ENCODE measurements at places on chromosomes 12 and 14.
A peak's percentile ranks its signal among the peaks of the same experiment; 100 is the strongest.

- no peak for DNase-seq
Measured at GRCh38 chr12:68335462-68335861, 3.3 kb upstream of the MDM1 start.

- DNase-seq: no peak
Measured at GRCh38 chr12:102806592-102806991, 110.5 kb downstream of the PAH start.

DNA sequence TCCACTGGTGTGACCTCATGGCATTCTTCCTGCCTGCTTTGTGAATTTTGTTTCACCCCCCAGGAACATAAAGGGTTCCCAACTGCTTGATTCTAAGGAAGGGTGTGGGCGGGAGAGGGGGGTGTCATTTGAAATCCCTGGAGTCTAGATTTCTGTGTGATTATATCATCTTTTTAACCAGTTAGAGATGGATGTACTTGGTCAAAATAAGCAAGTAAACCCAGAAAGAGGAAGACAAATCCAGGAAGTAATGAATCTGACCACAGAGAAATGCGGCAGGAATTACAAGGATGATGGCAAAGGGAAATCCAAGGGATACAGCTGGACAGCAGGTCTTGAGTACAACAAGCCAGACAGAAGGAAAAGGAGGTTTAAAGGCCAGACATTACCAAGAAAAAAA lies 38.9 kb downstream of the DMAC2L start:
- no peak for DNase-seq

- DNase-seq: no peak
Measured at GRCh38 chr14:39203659-39204606, 28.9 kb downstream of the PNN start.

- peak; percentile 72 for DNase-seq
Measured at GRCh38 chr14:91078095-91078737, 17.8 kb upstream of the RPS6KA5 start.

DNA sequence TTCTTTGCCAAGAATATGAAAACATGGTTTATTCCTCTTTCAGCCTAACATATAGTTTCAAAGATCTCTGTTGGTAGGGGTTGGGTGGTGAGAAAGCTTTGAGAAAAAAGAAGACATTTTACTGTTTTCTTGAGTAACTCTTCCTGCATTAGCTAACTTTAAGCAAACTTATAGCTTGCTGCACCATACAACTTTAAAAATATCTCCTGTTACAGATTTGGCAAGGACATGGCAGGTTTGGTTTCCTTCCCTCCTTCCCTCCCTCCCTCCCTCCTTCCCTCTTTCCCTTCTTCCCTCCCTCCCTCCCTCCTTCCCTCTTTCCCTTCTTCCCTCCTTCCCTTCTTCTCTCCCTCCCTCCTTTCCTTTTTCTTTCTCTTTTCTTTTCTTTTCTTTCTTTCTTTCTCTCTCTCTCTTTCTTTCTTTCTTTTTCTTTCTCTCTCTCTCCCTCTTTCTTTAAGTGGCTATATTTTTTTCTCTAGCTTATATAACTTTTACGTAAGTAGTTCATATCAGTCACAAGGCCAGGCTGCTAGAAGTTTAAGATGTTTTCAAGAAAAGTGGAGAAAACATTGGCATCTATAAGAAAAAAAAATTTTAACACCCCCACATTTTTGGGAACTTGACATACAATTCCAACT lies 26.0 kb upstream of the ANO6 start:
- DNase-seq: no peak

DNA sequence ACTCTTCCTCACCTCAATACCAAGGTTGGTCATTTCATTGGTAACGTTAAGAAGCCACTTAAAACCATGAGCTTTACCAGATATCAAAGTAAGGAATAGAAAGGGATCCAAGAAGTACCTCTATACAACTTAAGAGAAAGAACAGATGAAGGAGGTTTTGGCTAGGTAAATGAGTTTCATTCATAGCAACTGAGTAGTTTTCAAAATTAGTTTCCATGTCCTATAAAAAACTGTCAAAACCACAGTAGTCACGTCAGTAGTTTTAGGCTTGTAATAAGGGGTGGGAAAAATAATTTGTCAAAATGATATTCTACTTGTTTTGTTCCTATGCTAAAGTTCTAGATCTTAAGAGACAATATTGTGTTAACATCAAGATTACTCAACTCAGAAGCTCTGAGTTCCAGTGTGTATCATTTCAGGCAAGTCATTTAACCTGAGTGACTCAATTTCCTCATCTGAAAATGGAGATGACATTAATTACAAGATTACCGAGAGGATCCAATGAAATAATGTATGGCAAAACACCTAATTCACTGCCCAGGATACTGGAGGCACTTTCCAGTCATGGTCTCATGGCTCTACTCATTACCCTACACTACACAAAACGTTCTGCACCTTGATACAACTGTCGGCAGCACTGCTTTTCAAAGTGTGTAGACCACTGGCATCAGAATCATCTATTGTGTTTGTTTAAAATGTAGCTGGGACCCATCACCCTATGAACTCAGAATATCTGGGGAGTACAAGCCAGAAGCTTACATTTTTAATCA lies 24.1 kb upstream of the SLC6A13 start:
- no peak for DNase-seq

GRCh38 chr14:29165431-29165830 lies 398.8 kb downstream of the FOXG1 start:
- DNase-seq: no peak

GRCh38 chr12:57008178-57008577 lies 1.8 kb upstream of the ZBTB39 start:
- peak; percentile 60 for DNase-seq

DNA sequence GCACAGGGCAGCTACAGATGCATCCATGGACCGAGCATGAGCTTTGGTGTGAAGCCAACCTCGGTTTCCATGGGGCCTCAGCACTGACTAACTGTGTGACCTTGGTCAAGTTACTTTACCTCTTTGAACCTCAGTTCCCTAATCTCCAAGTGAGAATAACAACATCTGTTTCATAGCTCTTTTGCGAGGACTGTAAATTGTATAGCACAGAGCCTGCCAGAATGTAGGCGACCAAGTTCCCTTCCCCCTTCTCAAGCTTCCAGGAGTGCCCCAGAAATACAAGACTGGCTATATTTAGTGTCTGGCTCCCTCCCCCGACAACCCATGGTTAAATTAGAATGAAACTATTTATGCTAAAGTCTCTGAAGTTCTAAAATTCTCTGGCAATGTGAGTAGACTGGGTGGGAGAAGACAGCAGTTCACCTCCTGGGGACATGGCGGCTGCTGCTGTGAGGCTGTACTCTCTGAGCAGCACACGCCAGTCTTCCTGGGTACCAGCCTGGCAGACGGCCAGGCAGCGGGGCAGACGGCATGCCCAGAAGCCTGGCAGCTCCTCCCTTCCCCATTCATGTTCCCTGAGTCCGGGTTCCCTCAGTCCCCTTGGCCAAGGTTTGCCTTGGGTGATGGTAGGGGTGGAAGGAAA lies 22.0 kb upstream of the TMED10 start:
- DNase-seq: no peak

GRCh38 chr14:96852823-96853422 lies 55.7 kb downstream of the VRK1 start:
- DNase-seq: peak; percentile 4

DNA sequence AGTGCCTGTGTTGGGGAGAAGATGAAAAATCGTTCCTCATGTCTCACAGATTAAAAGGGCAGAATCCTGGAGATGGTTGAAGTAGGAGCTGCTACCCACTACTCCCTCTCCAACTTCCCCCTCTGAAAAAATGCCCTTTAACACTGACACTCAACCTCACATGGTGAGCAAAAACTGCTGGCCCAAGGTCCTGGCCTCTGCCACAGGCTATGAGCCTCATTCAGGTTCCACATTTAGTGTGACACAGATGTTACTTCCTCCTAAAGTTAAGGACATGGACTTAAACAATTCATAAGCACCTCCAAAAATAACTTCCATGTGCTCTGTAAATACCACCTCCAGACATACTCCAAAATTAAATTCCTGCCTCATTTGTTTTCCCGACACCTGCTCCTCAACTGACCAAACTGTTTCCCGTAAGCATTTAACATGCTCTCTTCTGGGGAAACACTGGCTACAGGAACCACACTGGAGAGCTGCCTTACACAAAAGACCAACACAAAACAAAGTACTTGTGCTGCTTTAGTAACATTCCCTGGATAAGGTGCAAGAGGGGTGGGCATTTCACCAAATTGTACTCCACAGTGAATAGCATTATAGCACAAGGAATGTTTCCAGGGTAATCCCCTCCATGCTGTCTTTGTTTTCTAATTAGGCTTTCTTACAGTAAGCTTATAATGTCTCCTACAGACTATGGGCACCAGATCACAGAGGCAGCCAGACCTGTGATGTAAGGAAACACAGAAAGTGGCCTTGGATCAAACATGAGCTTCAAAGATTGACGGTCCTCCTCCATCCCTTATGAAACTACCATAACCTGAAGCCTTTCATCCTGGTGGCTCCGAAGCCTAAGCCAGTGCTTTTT lies 57.0 kb downstream of the PHLDA1 start:
- DNase-seq: no peak

DNA sequence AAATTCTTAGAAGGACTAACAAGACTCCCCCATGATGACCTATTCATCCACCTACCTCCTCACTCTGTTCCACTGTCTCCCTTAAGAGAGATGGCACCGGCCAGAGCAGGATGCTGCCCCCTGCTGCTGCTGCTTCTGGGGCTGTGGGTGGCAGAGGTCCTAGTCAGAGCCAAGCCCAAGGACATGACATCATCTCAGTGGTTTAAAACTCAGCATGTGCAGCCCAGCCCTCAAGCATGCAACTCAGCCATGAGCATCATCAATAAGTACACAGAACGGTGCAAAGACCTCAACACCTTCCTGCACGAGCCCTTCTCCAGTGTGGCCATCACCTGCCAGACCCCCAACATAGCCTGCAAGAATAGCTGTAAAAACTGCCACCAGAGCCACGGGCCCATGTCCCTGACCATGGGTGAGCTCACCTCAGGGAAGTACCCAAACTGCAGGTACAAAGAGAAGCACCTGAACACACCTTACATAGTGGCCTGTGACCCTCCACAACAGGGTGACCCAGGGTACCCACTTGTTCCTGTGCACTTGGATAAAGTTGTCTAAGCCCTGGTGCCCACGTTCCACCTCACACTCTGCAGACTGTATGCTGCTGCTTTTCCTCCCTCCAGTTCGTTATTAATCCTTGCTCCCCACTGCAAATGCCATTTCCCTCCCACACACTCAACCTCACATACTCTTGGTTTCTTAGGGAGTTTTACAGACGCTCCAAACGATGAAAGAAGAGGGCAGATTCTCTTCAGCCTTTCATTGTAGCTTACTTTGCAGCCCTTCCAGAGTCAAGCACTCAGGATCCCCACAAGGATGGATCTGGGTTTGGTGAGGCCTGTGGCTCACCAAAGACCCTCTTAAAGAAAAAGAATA lies at the start of gene RNASE8:
Gene RNASE8, plus strand, starts transcription at position 20 of the 873 bp plus-strand sequence. Its CDS starts 71 bp downstream, at position 91.
- no peak for DNase-seq

DNA sequence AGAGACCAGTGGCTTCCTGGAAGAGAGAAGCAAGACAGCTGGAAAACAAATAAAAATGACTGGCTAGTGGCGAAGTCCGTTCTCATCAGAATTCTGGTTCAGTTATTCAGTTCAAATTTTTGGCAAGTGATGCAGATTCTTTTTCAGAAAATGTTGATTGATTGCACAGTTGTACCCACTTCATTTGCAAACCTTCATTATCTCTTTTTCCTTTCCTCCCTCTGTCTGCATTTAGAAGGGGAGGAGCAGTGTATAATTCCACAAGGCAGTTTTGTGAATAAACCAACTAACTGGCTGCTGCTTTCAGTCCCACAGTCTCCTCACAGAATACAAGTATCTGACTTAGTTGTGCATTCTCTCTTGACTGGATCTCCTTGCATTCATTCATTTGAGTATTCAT lies 417.5 kb downstream of the NPAS3 start:
- DNase-seq: no peak

- no peak for DNase-seq
Measured at GRCh38 chr12:3602488-3602887, 111.5 kb downstream of the PRMT8 start.

GRCh38 chr14:66920196-66920595 lies 269.0 kb upstream of the GARIN2 start:
- no peak for DNase-seq

GRCh38 chr12:95337146-95337545 lies 119.5 kb downstream of the VEZT start:
- no peak for DNase-seq

DNA sequence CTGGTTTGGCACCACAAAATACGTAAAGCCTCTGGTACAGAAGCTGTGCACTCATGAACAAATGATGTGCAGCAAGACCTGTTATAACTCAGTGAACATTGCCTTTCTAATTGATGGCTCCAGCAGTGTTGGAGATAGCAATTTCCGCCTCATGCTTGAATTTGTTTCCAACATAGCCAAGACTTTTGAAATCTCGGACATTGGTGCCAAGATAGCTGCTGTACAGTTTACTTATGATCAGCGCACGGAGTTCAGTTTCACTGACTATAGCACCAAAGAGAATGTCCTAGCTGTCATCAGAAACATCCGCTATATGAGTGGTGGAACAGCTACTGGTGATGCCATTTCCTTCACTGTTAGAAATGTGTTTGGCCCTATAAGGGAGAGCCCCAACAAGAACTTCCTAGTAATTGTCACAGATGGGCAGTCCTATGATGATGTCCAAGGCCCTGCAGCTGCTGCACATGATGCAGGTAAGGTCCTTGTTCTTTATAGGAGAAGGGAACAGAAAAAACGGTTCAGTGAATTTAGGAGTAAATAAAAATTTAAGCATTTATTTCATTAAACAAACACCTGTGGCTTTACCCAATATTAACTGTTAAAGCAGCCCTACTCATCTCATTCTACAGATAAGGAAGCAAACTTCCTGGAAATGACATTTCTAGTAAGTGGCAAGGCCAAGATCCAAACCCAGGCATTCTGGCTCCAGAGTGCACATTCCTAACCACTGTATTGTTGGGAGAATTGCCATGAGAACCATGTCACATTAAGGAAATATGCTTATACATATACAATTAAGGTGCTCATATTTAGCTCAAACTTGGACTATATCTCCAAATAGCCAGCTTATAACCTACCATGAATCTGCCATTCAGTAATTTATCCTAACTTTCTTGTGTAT lies 11.7 kb downstream of the COCH start:
- no peak for DNase-seq

DNA sequence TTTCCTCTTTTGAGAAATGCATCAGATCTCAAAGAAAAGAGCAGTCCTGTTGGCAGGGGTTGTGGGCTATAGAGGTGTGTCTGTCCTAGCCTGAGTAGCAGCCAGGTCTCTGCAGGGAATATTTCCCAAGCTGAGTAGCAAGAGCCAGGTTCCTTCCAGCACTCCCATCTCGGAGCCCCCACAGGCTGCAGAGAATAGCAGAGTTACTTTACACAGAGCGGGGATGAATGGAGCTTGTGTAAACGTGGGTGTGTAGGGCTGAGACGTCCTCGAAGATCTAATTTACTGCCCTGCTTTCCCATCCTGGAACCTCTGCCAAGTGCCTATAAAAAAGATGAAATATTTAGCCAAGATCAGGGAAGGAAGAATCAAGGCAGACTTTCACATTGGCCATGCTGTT lies 156.6 kb downstream of the TSPAN9 start:
- no peak for DNase-seq

GRCh38 chr12:88994971-88995370 lies 357.3 kb downstream of the DUSP6 start:
- DNase-seq: no peak
